ENCODE measurements at places on chromosomes 7 and 10.

GRCh38 chr10:46234026-46234425 lies 52.8 kb upstream of the ANTXRL start:
- no peak for DNase-seq

DNA sequence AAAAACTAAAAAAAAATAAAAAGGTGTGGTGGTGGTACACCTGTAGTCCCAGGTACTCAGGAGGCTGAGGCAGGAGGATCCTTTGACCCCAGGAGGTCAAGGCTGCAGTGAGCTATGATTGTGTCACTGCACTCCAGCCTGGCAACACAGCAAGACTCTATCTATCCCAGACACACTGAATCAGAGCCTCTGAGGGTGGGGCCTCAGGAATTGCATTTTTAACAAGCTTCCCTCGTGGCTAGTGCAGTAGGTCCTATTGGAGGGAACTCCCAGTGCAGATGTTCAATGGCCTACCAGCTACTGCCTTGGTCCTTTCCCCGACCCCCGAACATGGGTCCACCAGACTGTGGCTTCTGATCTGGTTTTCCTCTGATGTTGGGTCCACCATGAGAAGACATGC lies 14.9 kb downstream of the STRA8 start:
- no peak for DNase-seq

DNA sequence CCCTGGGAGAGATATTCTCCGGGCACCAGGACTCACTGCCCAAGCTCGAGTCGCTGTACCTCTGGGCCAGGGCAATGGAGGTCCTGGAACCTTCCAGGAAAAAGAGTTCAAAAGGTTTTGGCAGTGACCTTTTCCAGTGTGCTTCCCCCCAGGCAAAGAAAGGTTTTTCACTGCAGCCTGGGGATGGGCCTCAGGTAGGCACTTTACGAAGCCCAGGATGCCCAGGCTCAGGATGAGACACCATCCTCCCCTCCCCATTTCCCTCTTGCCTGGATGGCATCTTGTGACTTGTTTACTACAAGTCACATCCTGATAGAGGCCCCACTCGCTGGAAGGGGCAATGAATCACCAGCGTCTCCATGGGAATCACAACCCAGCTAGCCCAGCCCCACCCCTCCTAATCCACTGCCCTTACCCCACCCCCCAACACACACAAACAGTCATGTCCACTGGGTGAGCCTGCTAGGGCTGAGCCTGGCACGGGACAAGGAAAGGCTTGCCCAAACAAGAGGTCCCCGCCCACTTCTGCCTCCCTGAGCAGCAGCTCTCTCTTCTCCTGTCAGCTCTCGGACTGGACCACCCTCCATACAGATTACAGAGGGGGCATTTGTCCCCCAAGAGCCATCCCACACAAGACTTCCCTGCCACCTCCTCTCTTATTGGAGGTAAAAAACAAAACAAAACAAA lies 93.8 kb upstream of the SMNDC1 start:
- DNase-seq, result no peak

DNA sequence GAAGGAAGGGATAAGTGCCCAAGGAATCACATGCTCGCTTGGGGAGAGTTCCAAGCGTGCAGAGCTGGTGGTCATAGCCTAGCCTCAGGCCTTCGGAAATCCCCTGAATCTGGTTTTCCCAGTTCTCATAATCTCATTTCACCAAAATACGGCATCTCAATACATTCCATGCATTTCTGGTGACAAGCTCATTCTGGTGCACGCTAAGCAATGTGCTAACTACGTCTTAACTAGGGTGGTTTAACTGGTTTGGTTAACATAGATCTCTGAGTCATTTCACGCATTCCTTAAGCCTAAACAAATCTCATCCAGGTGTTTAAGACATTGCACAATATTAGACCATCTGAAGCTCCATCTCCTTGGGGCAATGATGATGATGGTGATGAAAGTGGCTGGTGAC lies 72.9 kb upstream of the STEAP1B start:
- no peak for DNase-seq

DNA sequence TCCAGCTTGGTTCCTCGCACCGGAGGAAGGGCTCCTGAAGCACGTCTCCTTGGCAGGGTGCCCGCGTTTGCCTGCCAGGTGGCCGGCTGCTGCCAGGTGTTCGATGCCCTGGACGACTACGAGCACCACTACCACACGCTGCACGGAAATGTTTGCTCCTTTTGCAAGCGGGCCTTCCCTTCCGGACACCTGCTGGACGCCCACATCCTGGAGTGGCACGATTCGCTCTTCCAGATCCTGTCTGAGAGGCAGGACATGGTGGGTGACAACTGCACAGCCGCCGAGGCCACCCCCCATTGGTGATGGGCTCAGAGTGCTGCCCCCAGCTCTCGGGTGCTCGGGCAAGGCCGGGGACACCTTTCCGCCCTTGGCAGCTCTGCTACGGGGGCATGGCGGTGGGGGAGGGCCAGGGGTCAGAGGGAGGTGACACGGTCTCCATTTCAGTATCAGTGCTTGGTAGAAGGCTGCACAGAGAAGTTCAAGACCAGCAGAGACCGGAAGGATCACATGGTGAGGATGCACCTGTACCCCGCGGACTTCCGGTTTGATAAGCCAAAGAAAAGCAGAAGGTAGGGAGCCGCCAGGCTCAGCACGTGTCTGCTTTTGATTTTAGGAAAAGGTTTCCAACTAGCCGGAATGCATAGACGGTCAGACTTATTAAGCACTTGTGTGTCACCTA lies 1.1 kb downstream of the ZNF511 start:
- DNase-seq, result no peak

DNA sequence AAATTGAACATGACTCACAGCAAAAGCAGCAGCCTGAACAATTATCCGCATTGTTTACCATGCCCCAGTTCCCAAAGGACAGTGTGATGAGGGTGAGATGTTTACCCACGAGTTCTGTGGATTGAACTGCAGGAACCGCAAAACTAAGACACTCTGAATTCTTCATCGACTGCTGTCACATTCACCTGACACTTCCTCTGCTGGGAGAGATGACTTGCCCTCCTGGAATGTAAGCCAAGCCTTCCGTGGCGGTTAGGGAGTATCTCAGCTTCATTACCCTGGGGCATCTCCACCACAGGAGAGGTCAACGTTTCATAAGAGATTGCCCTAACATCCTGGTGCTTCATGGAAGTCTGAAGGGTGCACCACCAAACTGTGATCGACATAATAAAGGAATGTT lies 374.6 kb upstream of the ADARB2 start:
- no peak for DNase-seq

DNA sequence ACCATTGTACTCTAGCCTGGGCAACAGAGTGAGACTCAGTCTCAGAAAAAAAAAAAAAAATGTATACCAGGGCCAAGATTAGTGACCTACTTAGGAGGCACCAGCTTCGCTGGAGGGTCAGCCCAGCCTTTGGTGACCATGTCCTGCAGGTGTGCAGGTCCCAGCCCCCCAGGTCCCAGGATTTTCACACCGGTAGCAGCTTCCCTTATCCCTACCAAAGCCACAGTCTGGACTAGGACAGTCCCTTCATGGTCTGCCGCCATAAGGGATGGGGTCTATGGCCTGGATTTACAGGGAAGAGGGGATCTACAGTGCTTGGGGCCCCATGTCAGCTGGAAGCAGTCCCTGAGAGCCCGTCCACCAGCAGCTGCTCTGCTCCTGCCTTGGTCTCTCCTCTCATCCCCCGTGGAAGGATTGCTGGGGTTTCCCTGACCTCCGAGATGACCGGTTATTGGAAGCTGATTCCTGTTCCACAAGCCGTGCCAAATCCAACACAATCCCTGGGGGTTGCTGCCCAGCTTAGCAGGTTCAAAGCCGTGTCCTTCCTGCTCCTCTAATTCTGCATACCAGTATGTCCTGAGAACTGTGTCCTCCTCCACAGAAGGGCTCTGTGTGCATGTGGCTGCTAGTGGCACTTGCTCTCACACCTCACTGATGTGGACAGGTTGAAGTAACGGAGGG lies 11.0 kb upstream of the NDUFB2 start:
- DNase-seq, result no peak

DNA sequence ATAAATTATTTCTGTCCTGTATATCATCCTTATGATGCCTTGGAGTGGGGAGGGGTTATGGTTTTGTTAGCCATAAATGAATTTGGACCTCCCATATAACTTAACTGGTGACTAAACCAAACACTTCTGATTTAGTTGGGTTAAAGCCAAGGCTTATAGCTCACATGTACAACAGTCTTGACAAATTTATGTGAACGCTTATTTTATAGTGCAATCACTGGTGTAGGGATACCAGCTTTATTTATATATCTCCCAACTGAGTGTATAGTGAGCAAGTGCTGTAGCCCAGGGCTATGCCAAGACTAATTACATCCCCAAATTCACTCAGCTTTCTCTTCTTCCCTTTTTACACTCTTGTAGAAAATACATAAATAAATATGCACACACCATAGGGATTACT lies 956.2 kb downstream of the SORCS3 start:
- no peak for DNase-seq

GRCh38 chr10:130202984-130203621 lies 66.9 kb downstream of the GLRX3 start:
- DNase-seq, result no peak

GRCh38 chr10:6400331-6400730 lies 179.7 kb downstream of the PRKCQ start:
- no peak for DNase-seq

GRCh38 chr10:63677001-63677400 lies 155.8 kb downstream of the REEP3 start:
- no peak for DNase-seq

DNA sequence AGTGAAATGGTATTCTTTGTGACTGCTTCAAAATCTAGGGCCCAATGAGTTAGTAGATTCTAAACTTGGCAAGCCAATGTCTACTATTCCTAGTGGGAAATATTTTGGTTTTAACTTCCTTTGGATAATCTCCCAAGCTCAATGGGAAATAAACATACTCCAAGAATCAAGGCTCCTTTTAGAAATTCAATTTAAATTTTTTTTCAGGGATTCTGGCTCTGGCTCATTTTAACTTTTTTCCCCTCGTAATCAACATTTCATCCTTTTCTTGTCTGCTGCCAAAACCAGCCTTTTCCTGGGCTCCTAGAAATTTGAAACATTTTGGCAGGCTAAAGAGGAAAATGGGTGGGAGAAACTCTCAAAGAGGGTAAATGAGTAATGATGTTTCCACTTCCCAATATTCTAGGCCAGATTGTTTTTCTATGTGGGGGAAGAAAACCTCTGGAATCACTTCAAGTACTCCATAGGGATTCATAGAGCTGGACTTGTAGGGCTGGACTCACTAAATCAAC lies 85.6 kb upstream of the AGR3 start:
- DNase-seq, result no peak

DNA sequence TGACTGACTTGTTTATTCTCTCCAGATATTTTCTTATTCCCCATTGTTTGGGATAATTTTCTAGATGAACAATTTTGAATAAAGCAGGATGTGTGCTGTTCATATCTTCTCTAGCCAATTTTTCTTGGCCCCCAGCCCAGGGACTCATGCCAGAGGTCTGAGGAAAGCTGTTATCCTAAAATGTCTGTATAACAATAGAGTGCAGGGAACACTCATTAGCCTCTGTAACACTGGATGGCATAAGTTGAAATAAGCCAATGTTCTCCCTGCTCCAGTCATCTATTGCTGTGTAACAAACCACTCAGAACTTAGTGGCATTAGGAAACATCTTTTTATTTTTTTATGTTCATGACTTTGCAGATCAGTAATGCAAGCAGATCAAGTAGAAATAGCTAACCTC lies 121.7 kb upstream of the TRIM24 start:
- no peak for DNase-seq

DNA sequence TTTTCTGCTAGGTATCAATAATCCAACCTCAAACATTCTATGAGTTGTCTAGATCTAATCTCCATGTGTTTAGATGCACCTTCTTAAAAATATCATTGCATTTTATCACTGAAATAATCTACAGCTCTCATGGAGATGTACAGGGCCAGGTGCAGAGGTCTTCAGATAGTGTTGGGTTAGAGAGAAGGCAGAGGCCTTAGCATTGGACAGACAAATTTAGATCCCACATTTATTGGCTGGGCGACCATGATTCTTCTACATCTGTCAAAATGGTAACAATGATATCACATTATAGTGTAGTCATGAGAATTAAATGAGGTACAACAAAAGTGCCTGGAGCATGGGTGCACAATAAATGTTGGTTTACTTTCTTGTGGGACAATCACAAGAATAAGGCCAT lies 3.1 kb downstream of the ARHGAP22 start:
- no peak for DNase-seq

DNA sequence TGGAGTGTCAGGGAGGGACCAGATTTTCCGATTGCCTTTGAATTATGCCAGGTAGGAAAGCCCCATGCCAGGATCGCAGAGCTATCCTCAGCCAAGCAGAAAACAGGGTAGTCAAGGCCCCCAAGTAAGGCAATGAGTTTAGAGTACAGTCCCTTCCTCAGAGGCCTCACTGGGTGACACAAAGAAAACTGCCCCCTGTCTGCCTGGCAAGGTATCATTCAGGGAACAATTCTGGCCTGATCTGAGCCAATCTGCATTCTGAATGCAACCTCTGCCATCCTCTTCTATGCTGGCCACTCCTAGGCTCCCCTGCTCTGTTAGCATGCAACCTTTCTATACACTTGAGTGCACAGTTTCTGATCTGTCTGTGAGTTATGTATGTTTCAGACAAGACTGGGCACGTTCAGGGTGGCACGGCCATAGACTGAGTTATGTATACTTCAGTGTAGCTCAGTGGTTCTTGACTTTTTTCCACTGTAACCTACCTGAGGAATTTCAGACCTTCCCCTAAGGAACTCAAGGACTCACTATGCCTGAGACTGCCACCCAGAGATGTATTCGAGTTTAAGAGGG lies 336.8 kb downstream of the PLXNA4 start:
- no peak for DNase-seq

- no peak for DNase-seq
Observed at GRCh38 chr10:117552156-117552631, 9.6 kb downstream of the EMX2 start.

GRCh38 chr10:5591336-5591824 lies 66.6 kb downstream of the CALML3 start:
- no peak for DNase-seq

- no peak for DNase-seq
Observed at GRCh38 chr10:25061711-25062449, 45.5 kb downstream of the THNSL1 start.

DNA sequence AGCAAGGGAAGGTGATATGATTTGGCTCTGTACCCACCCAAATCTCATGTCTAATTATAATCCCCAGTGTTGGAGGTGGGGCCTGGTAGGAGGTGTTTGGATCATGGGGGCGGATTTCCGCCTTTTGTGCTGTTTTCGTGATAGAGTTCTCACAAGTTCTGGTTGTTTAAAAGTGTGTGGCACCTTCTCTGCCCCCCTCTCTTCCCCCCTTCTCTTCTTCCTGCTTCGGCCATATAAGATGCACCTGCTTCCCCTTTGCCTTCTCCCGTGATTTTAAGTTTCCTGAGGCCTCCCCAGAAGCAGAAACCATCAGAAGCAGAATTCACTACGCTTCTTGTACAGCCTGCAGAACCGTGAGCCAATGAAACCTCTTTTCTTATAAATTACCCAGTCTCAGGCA lies 21.1 kb downstream of the BTRC start:
- no peak for DNase-seq

Data from activated T-cell treated with anti-CD3 and anti-CD28 coated beads for 4 hours (primary cell).